HFFc6 (cell line): ENCODE measurements at places on chromosomes 2 and 18. TPM values are rescaled to one million over a fixed set of nuclear protein-coding genes. Genes with fewer than 3 reads are reported as not detected.

ADD2 gene
- not detected in 3 replicates for total RNA-seq

DNA sequence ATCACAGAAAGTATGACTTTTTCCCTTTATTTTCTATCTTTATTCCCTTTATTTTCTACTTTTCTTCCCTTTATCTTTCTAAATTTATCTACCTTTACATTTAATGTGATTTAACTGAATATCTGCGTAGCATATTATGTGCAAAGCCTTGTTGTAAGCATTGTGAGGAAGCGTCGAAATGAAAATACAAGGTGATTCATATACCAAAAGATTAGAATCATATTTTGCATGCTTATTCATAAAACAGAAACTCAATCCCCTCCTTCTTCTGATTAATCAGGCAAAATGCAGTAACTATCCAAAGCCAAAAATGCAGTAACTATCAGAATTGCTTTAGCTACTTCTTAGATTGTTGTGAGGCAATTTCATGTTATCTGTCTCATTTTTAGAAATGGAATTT is 393.0 kb downstream of the CDH19 start:
- H3K36me3 ChIP-seq: no peaks in the 10 kb centered on the region
- H3K4me3 ChIP-seq: no peak overlapping the region
- H3K4me1 ChIP-seq: no peaks in the 10 kb centered on the region
- H3K27ac ChIP-seq: no peak overlapping the region

GRCh38 chr2:61906186-61906470 is 654 bp downstream of the COMMD1 start:
- peak overlapping the region; percentile 87 for H3K27ac ChIP-seq
- peaks cover 12% of the 10 kb centered on the region; the same call in 1 of the 2 replicates for H3K4me1 ChIP-seq
- DNase-seq: no peak
- H3K4me3 ChIP-seq: peak overlapping the region; percentile 99
- H3K27me3 ChIP-seq: no peaks in the 10 kb centered on the region; the same call in 1 of the 2 replicates

AMER3 gene
- total RNA-seq: not detected in 3 replicates

ALPP gene
- total RNA-seq: not detected in 3 replicates

BCL2L11 gene
- 0.95 to 1.5 TPM (median 1.0 TPM) in 3 replicates for total RNA-seq

TRIM54 gene
- not detected in 2 replicates for total RNA-seq

DNA sequence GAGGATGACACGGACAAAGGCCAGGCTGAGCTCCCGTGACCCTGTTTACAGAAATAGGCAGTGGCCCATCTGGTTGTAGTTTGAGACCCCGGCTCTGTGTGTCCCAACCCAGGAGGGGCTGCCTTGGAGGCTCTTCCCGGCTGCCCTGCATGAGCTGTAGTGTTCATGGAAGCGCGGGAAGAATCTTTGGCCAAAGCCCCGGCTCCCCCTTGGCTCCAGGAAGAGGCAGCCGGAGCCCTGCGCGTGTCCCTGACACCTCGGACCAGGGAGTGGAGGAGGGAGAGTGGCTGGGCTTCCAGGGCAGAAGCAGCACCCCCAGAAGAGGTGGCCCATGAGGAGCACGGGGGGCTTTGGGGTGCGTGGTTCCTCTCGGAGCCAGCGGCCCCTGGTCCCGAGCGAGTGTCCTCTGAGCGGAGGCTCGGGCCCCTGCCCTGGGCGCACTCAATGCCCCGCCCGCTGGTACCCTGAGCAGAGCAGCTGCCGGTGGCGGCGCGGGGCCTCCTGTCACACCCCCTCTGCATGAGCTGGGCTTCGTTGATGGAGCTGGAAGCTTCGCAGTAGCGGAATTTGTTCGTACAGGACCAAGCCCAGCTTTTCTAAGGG is 21.7 kb downstream of the GPR35 start:
- no peaks in the 10 kb centered on the region for H3K36me3 ChIP-seq
- H3K4me3 ChIP-seq: no peak overlapping the region

SULT1C4 gene
- not detected in 3 replicates for total RNA-seq

GRCh38 chr2:46344706-46345105 is 47.5 kb downstream of the EPAS1 start:
- peaks cover 32% of the 10 kb centered on the region for H3K4me1 ChIP-seq
- DNase-seq: no peak
- H3K27ac ChIP-seq: no peak overlapping the region
- peaks cover 8% of the 10 kb centered on the region; the same call in 1 of the 2 replicates for H3K36me3 ChIP-seq
- H3K27me3 ChIP-seq: no peaks in the 10 kb centered on the region

TMEFF2 gene
- total RNA-seq: not detected in 2 replicates

- H3K36me3 ChIP-seq: no peaks in the 10 kb centered on the region; the same call in 1 of the 2 replicates
- no peaks in the 10 kb centered on the region for H3K4me1 ChIP-seq
- no peak overlapping the region for H3K4me3 ChIP-seq
- H3K27ac ChIP-seq: no peak overlapping the region
- no peaks in the 10 kb centered on the region for H3K27me3 ChIP-seq
Measured at GRCh38 chr2:5587766-5588165, 104.4 kb upstream of the SOX11 start.

DNA sequence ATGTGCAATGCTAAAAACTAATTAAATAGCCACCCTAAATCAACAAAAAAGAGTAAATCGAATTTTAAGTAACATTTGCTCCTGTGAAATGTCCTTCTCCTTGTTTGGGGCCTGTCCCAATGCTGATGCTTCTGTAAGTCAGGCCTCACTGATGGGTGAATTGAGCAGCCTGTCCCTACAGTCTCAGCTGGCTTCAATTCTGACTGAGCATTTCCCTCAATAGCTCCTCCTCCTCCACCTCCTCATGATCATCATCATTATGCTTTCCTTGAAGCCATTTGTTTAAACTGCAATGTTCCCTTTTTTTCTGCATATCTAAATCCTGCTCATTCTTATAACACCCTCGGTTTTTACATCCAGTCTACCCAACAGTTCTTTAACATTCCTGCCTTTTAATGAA is 137.2 kb upstream of the CELF4 start:
- no peak for DNase-seq
- no peak overlapping the region for H3K27ac ChIP-seq
- H3K4me3 ChIP-seq: no peak overlapping the region
- H3K36me3 ChIP-seq: no peaks in the 10 kb centered on the region

IL1F10 gene
- not detected in 3 replicates for total RNA-seq

DNA sequence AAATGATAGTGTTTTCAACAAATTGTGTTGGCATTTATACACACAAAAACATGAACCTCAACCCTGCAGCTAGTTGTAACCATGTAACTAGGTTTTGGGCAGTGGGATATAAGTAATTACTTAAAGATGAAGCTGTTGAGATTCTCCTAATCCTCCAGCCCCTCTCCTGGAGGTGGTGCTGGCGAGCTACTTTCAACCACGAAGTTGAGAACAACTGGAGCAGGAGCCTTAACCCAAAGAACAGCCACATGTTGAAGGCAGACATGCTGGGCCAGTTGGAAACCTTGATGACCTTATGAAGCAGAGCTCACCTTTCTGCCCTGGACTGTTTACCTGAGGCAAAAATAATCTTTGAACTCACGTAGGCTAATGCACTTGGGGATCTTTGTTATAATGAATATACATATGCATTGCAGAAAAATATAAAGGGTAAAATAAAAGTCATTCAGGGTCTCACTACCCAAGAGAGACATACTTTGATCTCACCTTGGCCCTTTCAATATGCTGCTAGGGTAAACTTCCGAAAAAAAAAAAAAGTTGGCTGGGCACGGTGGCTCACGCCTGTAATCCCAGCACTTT is 89.6 kb upstream of the NPAS2 start:
- no peak overlapping the region for H3K4me3 ChIP-seq
- H3K27ac ChIP-seq: no peak overlapping the region
- peaks cover 3% of the 10 kb centered on the region; the same call in 1 of the 2 replicates for H3K27me3 ChIP-seq
- no peaks in the 10 kb centered on the region for H3K36me3 ChIP-seq

DNA sequence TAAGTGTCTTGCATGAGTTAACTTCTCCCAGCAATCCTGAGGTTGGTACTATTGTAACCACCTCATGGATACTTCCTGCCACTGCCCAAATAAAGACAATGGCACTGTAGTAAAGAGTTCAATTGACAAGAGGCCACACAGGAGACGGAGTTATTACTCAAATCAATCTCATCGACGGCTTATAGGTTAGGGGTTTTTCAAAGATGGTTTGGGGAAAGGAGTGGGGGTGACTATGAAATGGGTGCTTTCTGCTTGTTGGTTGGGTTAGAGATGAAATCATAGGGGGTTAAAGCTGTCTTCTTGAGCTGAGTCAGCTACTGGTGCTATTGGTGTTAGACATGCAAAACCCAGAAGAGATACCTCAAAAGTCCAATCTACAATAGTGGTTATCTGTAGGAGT is 1258.0 kb upstream of the ZEB2 start:
- H3K27me3 ChIP-seq: no peaks in the 10 kb centered on the region; the same call in none of the 2 replicates
- no peak overlapping the region for H3K4me3 ChIP-seq
- no peaks in the 10 kb centered on the region for H3K36me3 ChIP-seq
- no peak overlapping the region for H3K27ac ChIP-seq

ARID5A gene
- 10.1 to 14.1 TPM (median 11.7 TPM) in 3 replicates for total RNA-seq

GRCh38 chr18:21896732-21897336 is 156.2 kb downstream of the MIB1 start:
- peaks cover 7% of the 10 kb centered on the region for H3K4me1 ChIP-seq
- no peak overlapping the region for H3K4me3 ChIP-seq
- no peak overlapping the region for H3K27ac ChIP-seq
- H3K36me3 ChIP-seq: no peaks in the 10 kb centered on the region

DNA sequence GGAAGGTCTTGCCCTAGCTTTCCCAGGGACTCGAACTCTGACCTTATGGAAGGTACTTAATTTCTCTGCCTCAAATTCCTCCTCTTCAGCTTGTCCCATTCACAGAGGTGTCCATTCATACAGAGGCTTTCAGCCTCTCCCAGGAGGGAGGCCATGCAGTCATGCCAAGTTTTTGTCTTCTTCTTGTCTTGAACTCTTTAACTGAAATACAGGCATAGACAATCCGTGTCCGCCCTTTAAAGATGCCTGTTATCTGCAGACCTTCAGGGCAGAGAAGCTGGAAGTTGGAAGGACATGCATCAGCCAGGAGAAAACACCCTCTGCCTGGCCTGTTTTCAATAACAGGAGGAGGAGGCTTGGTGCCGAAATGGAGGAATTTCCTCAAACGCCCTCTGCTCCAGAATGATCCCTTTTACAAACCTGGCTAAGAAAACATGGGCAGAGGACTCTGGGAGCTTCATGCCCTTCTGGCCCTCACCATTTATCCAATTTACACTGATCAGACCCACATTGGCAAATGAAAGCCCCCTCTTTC is 308.3 kb downstream of the MYCN start:
- H3K36me3 ChIP-seq: peaks cover 5% of the 10 kb centered on the region
- no peaks in the 10 kb centered on the region for H3K4me1 ChIP-seq
- DNase-seq: no peak
- H3K27me3 ChIP-seq: no peaks in the 10 kb centered on the region
- no peak overlapping the region for H3K4me3 ChIP-seq

DNA sequence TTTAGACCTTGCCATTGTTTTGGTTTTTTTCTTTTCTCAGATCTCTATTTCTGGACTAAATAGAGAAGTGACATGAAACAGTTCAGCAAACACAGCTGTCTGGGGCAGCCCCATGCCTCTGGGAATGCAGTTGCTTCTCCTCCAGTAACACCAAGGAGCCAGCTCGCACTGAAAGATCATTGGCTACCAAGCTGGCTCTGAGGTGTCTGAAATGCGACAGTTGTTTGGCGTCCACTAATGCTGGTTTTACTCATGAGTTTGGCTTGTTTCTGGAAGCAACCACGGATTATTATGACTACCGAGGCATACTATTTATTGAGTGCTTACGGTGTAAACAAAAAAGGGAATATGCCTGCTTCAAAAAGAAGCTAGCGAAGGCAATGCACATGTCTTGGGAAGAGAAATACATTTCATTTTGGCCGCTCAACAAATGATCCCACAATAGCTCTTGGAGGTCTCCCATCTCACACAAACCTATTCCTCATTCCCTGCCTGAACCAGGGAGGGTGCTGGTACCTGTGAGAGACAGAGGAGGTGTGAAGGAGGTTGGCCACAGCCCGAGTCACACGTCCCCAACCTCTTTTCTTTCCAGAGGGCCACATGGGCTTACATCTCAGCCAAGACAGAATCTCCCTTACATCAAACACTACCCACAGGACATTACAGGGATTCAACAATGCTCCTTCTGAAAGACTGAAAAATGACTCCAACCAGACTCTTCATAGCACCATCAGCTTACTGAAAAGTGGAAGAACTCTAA is 37.5 kb upstream of the NEB start:
- peak overlapping the region; percentile 23 for H3K4me3 ChIP-seq
- peak overlapping the region; percentile 64 for H3K27ac ChIP-seq
- DNase-seq: peak; percentile 90
- peaks cover 8% of the 10 kb centered on the region; the same call in 1 of the 2 replicates for H3K36me3 ChIP-seq

DNA sequence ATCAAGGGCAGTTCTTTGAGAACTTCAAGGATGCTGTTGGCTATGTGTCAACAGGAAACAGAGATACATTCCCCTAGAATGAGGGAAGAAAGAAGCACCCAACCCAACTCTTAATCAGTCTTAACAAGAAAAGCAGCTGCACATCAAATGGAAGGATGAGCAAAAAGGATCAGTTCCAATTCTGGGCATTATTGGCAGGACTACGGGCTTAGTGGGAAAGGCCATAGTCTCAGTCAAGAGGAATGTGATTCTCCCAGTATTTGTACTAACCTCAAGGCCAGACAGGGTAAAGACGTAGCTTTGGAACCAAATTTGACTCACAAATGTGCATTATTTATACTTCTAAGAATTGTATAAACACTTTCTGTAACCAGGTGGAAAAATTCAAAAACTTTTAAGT is 18.2 kb downstream of the BMP10 start:
- peaks cover 28% of the 10 kb centered on the region for H3K27me3 ChIP-seq
- peaks cover 13% of the 10 kb centered on the region for H3K4me1 ChIP-seq
- no peak for DNase-seq
- H3K4me3 ChIP-seq: no peak overlapping the region

DNA sequence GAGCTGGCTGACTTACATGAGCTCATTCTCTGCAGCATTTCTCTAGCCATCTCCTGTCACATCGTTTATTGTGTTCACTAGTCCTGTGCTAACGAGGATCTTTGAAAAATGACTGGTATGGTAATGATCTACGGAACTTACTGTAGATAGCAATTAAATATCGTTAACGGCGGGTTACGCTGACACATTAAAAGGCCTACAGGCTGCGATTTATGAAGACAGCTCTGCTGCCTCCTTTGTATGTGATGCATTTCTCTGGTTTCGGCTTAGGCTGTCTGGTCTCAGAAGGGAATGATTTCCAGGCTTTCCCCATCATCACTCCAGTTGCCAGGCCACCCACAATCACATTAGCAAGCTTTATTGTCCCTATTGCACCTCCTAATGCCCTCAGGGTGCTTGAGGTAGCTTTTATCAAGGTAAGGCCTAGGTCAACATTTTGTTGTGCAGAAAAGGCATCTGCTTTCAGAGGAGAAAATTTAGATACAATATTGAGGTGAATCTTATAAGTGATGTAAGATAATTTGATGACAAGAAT is 284.4 kb downstream of the SOX11 start:
- H3K36me3 ChIP-seq: no peaks in the 10 kb centered on the region; the same call in 1 of the 2 replicates
- H3K4me1 ChIP-seq: no peaks in the 10 kb centered on the region
- H3K27ac ChIP-seq: no peak overlapping the region
- H3K27me3 ChIP-seq: no peaks in the 10 kb centered on the region

DNA sequence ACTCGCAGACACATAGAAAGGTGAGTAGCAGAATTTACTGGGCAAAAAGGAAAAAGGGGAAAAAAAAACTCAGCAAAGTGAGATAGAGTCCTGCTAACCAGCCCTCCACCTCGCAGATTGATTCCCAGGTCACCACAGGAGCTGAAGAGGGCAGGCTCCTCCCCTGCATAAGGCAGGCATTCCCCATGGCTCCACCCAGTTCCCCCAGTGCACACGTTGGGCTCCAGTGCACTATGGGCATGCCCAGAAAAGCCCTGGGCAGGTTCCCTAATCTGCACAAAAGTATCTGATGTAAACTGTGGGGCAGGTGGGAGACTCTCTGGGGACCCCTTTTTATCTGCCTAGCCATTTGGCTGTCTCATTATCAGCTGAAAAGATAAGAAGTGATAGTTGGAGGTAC is 461.2 kb upstream of the TMEFF2 start:
- no peak for DNase-seq
- no peaks in the 10 kb centered on the region for H3K27me3 ChIP-seq
- no peak overlapping the region for H3K27ac ChIP-seq
- no peaks in the 10 kb centered on the region for H3K4me1 ChIP-seq
- H3K4me3 ChIP-seq: no peak overlapping the region

AOX1 gene
- 36.9 to 68.8 TPM (median 39.5 TPM) in 3 replicates for total RNA-seq
